ENCODE measurements at places on chromosomes 5 and 9.

DNA sequence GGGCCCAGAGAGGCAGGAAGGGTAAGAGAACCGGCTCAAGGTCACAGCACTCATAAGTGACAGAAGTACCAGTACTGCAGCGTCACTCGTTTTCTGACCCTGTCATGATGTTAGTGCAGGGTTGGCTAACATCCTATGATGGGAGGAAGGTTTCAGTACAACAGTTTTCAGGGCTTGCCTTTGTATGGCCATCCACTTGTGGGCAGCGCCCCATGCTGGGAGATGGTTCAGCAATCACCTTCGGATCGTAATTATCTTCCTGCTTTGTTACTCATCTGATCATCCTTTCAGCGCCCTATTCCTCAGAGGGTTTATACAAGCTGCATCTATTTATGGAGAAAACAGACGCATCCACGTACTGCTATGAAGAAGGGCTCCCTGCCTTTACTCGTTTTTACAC lies 2.4 kb downstream of the MAP1B start:
- DNase-seq, result no peak

- no peak for DNase-seq
Measured at GRCh38 chr5:10034001-10034400, 215.7 kb downstream of the ATPSCKMT start.

DNA sequence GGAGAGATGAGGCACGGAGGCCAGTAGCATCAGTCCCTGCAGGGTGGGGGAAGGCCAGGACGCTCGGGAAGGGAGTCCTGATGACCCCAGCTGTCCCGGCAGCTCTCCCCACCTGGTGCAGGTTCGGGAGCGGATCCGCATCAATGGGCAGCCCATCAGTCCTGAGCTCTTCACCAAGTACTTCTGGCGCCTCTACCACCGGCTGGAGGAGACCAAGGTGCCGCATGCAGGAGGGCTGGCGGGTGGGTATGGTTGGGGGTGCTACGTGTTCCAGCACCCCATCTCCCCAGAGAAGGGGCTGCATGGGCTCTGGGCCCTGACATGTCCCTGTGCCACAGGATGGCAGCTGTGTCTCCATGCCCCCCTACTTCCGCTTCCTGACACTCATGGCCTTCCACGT lies 4.2 kb downstream of the FPGS start:
- DNase-seq, result no peak

DNA sequence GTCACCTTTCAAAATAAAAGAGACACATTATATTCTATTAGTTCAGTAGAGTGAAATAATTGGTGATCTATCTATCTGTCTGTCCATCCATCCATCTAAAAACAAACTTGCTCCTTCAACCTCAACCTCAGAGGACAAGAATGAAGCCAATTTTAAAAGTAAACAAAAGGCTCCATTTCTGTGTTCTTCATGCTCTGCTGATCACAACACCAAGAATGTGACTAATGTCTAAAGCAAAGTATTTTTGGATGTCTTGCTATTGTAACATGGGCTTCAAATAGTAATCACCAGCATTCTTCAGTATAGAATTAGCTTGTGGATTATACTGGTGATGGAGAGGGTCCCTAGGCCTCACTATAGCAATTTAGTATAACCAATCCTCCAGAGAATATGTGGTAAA lies 1304.4 kb downstream of the MAT2B start:
- DNase-seq, result no peak

- no peak for DNase-seq
Measured at GRCh38 chr9:89755821-89756220, 151.0 kb downstream of the GADD45G start.

DNA sequence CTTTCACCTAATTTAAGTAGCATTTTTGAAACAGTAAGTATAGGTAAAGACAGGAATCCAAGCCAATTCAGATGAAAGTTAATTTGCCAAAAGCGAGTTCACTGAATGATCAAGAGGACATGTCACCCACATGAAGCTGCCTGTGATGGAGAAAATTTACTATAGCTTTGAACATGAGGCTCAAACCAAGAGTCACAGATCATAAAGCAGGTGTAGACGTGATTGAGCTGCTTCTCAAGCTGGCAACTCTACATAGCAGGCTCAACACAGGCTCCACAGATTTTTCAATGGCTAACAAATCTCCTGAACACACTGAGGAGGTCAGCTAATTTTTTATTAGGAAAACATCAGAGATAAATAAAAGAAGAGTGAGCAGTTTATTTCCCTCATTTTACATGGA lies 173.7 kb downstream of the FAM114A2 start:
- no peak for DNase-seq

GRCh38 chr9:124054582-124055227 lies 43.1 kb downstream of the LHX2 start:
- no peak for DNase-seq

DNA sequence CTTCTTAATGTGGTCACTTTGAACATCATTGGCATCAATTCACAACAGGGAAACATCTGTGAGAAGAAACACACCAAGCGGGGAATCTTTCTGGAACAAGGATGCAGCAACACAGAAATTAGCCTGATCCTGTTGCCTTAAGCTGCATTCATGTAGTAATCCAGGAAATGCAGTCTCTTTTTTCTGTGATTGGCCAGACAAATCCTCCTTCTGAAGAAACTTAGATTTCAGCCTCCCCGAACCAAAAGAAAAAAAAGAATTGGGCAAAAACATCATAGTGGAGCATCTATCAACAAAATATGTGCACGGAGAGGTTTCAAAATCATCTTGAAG lies 7.2 kb upstream of the XPA start:
- DNase-seq, result no peak
